Neural progenitor cell (in vitro differentiated cells): ENCODE measurements at places on chromosomes 4 and X. TPM values are rescaled to one million over a fixed set of nuclear protein-coding genes. Genes with fewer than 3 reads are reported as not detected.

- H3K27ac ChIP-seq: no peak overlapping the region
- no peaks in the 10 kb centered on the region for H3K36me3 ChIP-seq
- no peaks in the 10 kb centered on the region for H3K27me3 ChIP-seq
- DNase-seq: no peak
- H3K4me3 ChIP-seq: no peak overlapping the region
Observed at GRCh38 chr4:25723409-25723808, 67.8 kb downstream of the SLC34A2 start.

- no peak for DNase-seq
- no peaks in the 10 kb centered on the region for H3K27me3 ChIP-seq
- no peaks in the 10 kb centered on the region for H3K4me1 ChIP-seq
- no peak overlapping the region for H3K27ac ChIP-seq
- H3K36me3 ChIP-seq: no peaks in the 10 kb centered on the region
Observed at GRCh38 chrX:109926743-109927662, 75.9 kb upstream of the TMEM164 start.

- H3K27ac ChIP-seq: no peak overlapping the region
- H3K4me3 ChIP-seq: no peak overlapping the region
- H3K27me3 ChIP-seq: no peaks in the 10 kb centered on the region
- H3K4me1 ChIP-seq: no peaks in the 10 kb centered on the region
- H3K36me3 ChIP-seq: no peaks in the 10 kb centered on the region
- DNase-seq: peak; percentile 74
Observed at GRCh38 chrX:34918856-34919255, 23.7 kb upstream of the FAM47B start.

DNA sequence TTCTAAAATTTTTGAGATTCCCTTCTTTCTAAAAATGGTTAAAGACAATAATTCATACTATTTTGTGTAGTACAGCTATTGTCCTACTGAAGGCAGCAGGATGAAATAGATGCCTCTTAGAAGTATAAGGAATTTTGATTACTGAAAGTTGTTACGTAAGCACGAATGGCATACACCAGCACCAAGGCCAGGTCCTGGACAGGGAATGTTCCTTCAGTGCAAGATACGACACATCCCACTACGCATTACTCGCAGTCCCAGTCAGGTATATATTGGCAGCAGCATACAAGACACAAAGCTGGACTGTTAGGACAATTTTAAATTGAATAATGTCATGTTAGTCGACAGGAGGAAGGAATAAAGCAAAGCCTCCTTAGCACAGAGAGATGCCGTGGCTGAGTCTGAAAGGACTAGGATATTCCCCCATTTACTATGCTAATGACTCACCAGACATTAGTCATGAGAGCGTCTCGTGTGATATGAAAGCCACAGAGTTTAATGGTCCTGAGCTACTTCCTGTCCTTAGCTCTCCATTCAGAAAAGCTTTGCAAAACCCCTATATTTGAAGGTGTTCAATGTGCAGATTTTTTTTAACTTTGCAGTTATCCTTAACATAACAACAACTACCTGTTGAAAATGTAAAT lies 504.3 kb downstream of the FAM133A start:
- H3K36me3 ChIP-seq: no peaks in the 10 kb centered on the region
- DNase-seq: no peak
- H3K4me3 ChIP-seq: no peak overlapping the region
- no peaks in the 10 kb centered on the region for H3K27me3 ChIP-seq

DNA sequence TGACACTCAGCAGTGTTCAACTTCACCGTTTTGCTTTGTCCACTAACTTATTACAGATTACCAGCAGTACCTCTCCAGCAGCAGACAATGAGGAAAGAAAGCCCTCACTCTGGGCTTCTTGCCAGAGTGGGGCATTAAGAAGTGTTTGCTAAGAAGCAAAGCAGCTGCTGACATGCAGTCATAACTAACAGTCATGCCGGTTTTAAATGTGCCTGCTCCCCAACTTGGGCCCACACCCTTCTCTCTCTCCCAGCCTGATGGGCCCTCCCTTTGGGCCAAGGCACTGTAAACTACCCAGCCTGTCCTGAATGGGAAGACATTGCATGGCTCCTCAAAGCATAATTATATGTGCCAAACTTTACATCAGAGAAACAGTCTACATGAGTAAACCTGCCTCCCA lies 54.6 kb upstream of the HHIP start:
- H3K27me3 ChIP-seq: no peaks in the 10 kb centered on the region
- H3K27ac ChIP-seq: no peak overlapping the region
- no peak for DNase-seq
- H3K36me3 ChIP-seq: no peaks in the 10 kb centered on the region
- H3K4me1 ChIP-seq: no peaks in the 10 kb centered on the region

- H3K36me3 ChIP-seq: no peaks in the 10 kb centered on the region
- no peak overlapping the region for H3K4me3 ChIP-seq
- no peaks in the 10 kb centered on the region for H3K27me3 ChIP-seq
- H3K4me1 ChIP-seq: no peaks in the 10 kb centered on the region
- DNase-seq: no peak
- no peak overlapping the region for H3K27ac ChIP-seq
Observed at GRCh38 chr4:80526697-80527096, 191.2 kb downstream of the CFAP299 start.

Gene SPON2
- total RNA-seq: 2.1 and 9.0 TPM in 2 replicates
